ENCODE measurements at places on chromosomes 1 and 21.

DNA sequence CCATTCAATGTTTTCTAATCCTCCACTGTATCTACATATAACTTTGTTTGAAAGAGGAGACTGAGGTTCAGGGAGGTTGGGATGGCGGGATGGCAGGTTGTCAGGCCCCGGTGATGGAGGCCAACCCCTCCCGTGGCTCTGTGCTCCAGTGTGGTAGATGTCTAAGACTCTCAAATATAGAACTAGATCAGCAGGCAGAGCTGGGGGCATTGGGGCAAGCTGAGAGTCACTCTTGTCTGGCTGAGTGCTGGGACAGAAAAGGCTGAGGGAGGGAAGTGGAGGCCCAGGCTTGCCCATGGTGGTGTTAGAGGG lies 1.7 kb downstream of the IL6R start:
- no peak for DNase-seq

- DNase-seq, result peak; percentile 51
Observed at GRCh38 chr1:202571719-202572339, 138.4 kb downstream of the SYT2 start.

DNA sequence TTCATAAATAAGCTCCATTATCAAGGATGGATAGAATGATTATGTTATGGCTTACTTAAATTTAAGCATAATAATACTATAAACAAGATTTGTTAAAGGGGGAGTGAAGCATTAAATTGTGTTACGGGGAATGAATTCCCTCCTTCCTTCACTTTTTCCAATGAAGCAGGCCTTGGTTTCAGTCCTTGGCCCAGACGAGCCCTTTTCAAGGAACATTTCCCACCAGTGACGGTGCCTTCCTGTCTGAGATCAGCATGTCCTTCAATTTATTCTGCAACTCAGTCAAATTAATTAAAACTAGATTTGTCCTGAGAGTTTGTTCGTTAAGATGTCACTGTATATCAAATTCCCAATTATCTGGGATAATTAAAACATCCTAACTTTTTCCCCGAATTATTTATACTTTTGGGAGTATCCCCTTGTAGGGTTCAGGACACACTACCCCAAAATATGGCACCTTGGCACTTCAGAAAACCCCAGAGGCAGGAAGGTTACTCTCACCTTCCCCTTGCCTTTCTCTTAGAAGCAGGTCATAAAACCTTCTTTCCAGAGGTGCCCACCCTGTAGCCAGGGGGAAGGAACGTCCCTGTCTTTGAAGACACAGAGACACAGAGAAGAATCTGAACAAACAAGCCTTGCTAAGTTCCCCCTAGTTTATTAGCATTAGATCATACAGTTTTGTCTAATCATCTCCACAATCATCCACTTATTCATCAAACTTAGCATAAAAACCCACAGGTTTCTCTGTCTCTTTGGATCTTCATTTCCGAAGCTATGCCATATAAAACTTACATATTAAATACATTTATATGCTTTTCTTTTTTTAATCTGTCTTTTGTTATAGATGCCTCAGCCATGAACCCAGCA lies 86.2 kb upstream of the ARHGAP29 start:
- no peak for DNase-seq

- DNase-seq, result no peak
Observed at GRCh38 chr1:207988326-207989165, 77.6 kb upstream of the CD34 start.

- DNase-seq, result no peak
Observed at GRCh38 chr1:175656416-175656815, 87.0 kb downstream of the TNR start.
